ENCODE measurements at places on chromosomes 12 and 14.
A peak's percentile ranks its signal among the peaks of the same experiment; 100 is the strongest.

DNA sequence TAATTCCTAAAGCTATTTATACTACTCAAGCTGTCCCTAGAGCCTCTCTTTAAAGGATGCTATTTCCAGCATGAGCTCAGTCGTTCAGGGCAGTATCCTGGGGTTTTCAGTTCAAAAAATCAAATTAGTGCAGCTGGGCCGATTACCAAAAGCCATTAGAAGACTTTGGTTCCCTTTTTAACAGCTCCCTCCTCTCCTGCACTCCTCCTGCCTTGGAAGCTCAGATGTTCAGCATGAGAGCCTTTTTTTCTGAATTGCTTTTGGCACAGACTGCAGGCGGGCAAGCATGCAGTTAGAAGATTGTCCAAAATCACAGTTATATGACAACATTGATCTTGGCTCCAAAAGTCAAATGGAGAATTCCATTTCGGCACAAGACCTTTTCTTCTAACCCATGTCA, 179.6 kb downstream of the SLC35F4 start:
- H3K27me3 ChIP-seq = no peaks in the 10 kb centered on the region
- no peak for DNase-seq
- no peaks in the 10 kb centered on the region for H3K4me1 ChIP-seq
- no peaks in the 10 kb centered on the region for H3K36me3 ChIP-seq

GRCh38 chr14:35042632-35043031, 3.4 kb upstream of the FAM177A1 start:
- peaks cover 6% of the 10 kb centered on the region for H3K4me1 ChIP-seq
- H3K4me3 ChIP-seq = no peak overlapping the region
- H3K27ac ChIP-seq = no peak overlapping the region
- no peak for DNase-seq

DNA sequence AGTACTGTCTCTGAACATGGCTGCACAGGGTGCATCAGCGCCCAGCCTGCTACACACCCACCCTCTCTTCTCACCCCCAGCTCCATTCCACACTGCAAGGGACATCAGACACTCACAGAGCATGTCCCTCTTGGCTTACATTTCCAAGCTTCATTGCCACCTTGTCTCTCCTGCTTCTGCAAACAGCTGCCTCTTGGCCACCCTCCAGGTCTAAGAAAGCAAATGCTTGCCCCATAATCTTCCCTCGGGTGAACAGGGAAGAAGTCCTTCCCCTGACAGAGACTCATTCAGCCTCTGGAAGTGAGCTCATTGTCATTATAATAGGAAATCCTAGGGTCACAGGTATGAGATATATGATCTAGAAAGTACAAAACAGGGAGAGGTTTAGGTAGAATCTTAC, 505.2 kb downstream of the RMST start:
- no peaks in the 10 kb centered on the region for H3K27me3 ChIP-seq
- no peak overlapping the region for H3K27ac ChIP-seq
- no peak for DNase-seq
- H3K4me1 ChIP-seq = no peaks in the 10 kb centered on the region
- H3K4me3 ChIP-seq = no peak overlapping the region
- no peaks in the 10 kb centered on the region for H3K36me3 ChIP-seq

DNA sequence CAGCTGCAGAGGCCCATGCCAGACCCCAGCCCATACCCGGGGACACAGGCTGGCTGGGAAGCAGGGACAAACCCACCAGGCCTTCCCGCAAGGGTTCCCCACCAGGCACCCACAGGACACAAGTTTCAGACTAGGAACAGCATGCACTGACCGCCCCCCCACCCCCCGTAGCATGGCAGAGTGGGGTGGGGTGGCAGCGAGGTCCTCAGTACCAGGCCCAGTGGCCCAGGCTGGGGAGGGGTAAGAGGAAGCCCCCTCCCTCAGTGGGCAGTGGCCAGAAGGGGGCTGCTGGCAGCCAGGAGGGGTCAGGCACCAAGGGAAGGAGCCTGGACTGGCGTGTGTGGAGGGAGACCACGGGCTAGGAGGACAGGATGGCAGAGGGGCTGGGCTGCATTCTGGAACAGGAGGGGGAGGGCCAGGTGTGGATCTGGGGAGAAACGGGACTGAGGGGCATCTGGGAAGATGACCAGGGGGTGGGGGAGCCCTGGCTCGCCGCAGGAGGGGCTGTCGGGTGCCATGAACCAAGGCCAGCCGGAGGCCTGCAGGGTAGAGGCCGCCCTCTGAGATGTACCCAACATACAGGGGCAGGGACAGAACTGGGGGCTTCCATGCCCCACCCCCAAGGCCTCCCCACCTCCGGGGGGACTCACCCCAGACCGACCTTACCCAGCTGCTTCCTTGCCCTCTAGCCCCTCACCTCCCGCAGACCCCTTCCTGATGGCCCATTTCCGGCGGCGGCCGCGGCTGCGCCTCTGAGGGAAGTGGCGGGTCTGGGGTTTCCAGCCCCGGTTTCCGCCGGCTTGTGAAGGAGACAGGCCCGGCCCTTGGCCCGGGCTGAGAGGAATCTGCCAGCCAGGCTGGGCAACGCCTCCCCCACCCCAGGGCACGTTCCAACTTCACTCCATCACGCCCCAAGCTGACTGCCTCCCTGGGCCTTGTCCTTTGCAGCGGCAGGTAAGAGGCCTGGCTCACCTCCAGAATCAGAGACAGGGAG, 5.6 kb upstream of the JAG2 start:
- no peak overlapping the region for H3K4me3 ChIP-seq
- H3K4me1 ChIP-seq = peaks cover 49% of the 10 kb centered on the region
- H3K27ac ChIP-seq = no peak overlapping the region
- no peak for DNase-seq
- H3K36me3 ChIP-seq = no peaks in the 10 kb centered on the region
- H3K27me3 ChIP-seq = no peaks in the 10 kb centered on the region

- DNase-seq = no peak
- H3K36me3 ChIP-seq = no peaks in the 10 kb centered on the region
- no peak overlapping the region for H3K4me3 ChIP-seq
- H3K27me3 ChIP-seq = no peaks in the 10 kb centered on the region
- H3K27ac ChIP-seq = no peak overlapping the region
Observed at GRCh38 chr12:131138638-131139362, 185.1 kb downstream of the ADGRD1 start.

GRCh38 chr12:89016970-89017778, 335.1 kb downstream of the DUSP6 start:
- H3K27me3 ChIP-seq = no peaks in the 10 kb centered on the region
- DNase-seq = peak; percentile 15
- no peak overlapping the region for H3K27ac ChIP-seq
- H3K36me3 ChIP-seq = no peaks in the 10 kb centered on the region
- no peak overlapping the region for H3K4me3 ChIP-seq

All from psoas muscle (tissue), 8 donors.